ENCODE measurements at places on chromosomes 11 and 22. TPM values are rescaled to one million over a fixed set of nuclear protein-coding genes. Genes with fewer than 3 reads are reported as not detected.

INPP5J gene
- total RNA-seq: 0.48 TPM

LRRC32 gene
- total RNA-seq: 0.22 TPM

COMT gene
- 165 TPM for total RNA-seq

IGSF9B gene
- total RNA-seq: 2.4 TPM

ABTB2 gene
- 43.0 TPM for total RNA-seq

STK33 gene
- total RNA-seq: 3.8 TPM

SHISA8 gene
- total RNA-seq: 0.18 TPM

ACR gene
- not detected for total RNA-seq
